Kidney capillary endothelial cell (primary cell): ENCODE measurements at places on chromosomes 5 and 9.

DNA sequence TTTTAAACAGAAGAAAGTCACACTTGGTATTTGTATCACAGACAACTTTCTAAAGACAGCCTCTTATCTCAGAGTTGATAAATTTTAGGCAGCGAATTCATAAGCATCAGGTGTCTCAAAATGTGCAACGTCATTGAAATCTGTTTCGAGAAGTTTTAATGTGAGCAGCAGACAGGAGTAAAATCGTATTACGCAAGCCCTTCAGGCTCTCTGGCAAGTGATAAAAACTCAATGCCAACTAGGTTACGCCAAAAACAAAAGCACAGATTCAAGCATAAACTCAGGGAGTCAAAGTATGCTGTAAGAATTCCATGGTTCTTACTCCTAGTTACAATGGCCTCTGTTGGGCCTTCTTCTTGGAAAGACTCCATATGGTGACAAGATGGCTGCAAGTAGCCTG, 244.7 kb downstream of the SEMA5A start:
- DNase-seq, result no peak

DNA sequence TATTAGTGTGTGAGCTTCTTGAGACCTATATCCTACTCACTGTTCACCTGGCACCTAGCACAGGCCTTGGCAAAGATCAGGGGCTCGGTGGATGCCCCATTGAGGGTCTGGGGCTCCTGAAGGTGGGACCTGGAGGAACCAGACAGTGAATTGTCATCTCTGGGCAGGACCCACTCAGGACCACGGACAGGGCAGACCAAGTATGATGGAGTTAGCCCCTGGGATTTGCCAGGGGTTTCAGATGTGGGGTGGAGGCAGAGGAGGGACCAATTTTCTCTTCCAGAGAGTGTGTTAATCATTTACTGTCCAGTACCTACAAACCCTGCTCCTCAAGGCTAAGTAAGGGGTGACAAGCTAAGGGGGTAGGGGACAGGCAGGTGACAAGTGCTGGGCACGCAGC, 29.3 kb upstream of the TBC1D2 start:
- no peak for DNase-seq

GRCh38 chr5:109319351-109319750, 90.4 kb downstream of the PJA2 start:
- DNase-seq, result no peak

DNA sequence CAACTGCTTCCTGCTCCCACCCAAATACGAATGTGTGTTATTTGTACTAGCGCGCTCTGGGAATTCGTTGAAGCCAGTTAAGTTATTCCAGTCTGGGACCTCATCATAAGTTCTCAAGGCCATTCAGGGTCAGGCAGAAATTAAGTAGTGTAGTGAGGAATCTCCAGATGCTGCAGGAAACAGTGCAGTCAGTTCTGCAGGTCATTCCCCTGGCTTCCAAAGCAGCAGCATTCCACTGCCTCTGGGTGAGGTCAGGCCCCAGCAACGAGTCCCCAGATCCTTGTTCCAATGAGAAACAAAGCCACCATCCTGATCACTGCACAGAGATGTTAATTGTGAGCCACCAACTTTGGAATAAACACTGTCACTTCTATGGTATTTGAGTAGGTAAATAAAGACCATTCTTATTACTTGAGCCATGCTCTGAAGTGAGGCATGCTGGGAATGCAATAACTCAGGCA, 33.1 kb downstream of the SVEP1 start:
- DNase-seq, result no peak

DNA sequence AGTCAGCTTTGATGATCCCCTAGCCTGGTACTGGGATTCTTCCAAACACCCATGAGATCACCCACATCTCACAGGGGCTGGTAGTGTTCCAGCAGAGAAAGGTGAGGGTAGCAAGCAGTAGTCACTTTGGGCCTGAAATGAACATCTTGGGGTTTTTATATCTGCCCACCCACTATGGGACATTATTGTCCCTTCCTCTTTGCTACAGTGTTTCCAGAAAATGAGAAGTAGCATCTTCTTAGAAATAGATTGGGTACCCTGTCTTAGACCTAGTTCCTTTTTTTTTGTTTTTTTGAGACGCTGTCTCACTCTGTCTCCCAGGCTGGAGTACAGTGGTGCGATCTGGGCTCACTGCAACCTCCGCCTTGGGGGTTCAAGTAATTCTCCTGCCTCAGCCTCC, 249.2 kb upstream of the ANKRD55 start:
- no peak for DNase-seq

- no peak for DNase-seq
Observed at GRCh38 chr5:40911266-40911665, 2.0 kb downstream of the C7 start.

GRCh38 chr9:37146410-37146809, 26.0 kb downstream of the ZCCHC7 start:
- no peak for DNase-seq

- DNase-seq, result no peak
Observed at GRCh38 chr9:13524245-13524644, 244.8 kb upstream of the MPDZ start.

DNA sequence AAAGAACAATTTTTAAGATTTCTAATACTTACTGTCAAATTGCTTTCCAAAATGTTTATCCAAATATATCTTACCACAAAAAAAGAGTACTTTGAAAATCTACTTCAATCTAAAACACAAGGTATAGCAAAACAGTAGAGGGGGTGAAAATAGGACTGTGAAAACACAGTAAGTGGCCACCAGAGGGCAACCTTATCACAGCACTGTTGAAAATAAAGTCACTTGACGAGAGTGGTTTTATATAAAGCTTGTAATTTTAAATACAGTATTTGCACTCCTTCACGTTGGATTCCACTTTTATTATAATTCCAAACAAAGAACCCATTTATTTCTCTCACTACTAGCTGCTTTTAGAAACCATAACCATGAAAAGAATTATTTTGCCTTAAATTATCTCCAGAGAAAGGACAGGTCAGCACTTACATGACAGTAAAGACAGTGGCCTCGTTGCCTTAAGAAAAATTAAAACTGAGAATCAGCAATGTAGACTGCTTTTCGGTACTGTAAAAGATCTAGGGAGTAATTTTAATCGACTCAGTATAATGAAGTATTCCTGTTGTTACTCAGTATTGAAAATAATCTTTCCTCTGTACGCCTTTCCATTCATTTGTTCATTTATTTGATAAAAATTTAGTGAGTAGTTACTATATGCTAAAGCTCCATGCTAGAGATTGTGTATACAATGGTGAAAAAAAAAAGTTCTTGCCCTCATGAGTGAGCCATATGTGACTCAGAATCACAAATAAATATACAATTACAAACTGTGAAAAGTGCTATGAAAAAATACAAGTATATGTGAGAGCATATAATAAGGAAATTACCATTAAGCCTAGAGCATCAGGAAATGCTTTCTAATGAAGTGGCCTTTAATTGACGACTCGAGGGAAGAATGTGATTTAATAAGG, 40.0 kb upstream of the CDK5RAP2 start:
- peak; percentile 62 for DNase-seq

- no peak for DNase-seq
Observed at GRCh38 chr5:120239086-120239485, 225.0 kb upstream of the PRR16 start.

DNA sequence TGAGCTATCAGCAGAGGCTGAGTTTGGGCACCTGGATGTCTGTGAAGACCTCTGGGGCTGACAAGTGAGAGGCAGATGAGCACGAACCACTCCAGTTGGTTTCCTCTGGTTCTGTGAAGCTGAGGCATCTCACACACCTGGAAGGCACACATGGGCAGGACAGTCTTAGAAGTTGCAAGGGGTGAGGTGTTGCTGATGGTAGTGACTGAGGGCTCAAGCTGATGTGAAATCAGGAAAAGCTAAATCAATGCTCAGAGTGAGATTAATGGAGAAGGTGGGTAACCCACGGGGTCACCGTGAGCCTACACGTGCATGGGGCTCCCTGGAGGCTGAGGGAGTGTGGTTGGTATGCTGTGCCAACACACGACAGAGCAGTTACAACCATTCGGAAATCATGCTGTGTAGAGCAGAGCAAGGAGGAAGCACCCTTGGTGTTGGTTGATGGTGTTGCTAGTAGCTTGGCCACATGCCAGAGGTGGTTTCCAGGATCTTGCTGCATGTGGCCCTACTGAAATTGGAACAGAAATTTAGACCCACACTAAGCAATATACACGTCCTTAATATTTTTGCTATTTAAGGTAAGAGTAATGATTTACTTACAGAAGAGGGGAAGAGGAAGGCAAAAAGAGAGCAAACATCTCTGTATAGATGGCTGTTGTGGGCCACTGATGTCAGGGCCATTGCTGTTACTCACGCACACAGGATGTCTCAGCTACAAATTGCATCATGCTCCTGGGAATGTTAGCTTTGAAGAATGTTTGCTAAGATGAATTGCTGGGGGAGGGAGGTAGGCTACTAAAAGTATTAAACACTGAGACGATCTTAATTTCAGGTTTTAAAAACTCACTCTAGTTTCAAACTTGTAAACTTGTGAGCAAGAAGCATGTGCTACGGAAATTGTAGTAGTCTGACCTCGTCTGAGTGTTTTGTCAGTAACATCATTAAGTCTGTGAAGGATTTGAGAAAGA, 170.5 kb downstream of the ARHGEF28 start:
- peak; percentile 95 for DNase-seq

GRCh38 chr5:32261198-32261597, 51.5 kb downstream of the MTMR12 start:
- DNase-seq, result no peak

DNA sequence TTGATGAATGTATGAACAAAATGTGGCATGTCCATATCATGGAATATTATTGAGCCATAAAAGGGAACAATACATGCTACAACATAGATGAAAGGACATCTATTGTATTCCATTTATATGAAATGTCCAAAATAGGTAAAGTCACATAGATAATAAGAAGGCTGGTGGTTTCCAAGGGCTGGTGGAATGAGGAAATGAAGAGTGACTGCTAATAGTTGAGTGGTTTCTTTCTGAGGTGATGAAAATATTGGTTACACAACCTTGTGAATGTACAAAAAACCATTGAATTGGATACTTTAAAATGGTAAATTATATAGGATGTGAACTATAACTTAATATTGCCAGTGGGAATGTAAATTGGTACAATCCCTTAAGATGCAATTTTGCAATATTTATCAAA, 5.2 kb downstream of the ARSB start:
- no peak for DNase-seq

- DNase-seq, result no peak
Observed at GRCh38 chr5:61486476-61486875, 154.4 kb downstream of the ZSWIM6 start.

DNA sequence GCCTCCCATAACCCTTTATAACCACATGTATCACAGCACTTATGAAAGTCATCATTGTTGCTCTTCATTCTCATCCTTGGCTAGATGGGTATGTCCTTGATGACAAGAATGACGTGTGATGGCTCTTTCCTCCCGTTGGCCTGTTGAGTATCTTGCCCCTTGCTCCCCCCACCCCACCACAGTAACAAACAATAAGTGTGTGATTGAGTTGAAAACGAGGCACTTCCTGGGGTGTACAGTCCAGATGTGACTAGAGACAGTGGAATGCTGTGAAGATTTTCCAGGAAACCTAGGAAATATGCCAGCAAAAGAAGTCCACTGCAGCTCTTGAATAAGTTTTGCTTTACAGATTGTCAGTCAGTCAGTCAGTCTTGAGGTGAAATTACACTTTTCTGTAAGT, 262.5 kb downstream of the ELAVL2 start:
- peak; percentile 90 for DNase-seq

DNA sequence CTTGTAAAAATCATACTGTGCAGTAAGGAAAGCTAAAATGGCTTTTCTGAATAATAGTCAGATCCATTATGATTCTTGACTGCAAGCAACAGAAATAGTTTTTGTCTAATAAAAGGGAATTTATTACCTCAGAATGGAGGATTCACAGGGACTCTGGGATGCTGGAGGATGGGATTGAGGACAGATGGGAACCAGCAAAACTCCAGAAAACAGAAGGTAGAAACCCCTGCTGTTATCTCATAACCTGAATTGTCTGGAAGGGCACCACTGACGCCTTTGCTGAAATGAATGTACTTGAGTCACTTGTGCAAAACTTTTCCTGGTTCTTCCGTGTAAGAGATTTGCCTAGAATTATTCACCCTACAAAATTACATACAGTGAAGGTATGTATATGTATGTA, 58.6 kb upstream of the DMAC1 start:
- DNase-seq, result no peak

- DNase-seq, result no peak
Observed at GRCh38 chr9:131666029-131666428, 73.8 kb downstream of the RAPGEF1 start.

- DNase-seq, result no peak
Observed at GRCh38 chr5:56447232-56447631, 214.1 kb upstream of the ANKRD55 start.

DNA sequence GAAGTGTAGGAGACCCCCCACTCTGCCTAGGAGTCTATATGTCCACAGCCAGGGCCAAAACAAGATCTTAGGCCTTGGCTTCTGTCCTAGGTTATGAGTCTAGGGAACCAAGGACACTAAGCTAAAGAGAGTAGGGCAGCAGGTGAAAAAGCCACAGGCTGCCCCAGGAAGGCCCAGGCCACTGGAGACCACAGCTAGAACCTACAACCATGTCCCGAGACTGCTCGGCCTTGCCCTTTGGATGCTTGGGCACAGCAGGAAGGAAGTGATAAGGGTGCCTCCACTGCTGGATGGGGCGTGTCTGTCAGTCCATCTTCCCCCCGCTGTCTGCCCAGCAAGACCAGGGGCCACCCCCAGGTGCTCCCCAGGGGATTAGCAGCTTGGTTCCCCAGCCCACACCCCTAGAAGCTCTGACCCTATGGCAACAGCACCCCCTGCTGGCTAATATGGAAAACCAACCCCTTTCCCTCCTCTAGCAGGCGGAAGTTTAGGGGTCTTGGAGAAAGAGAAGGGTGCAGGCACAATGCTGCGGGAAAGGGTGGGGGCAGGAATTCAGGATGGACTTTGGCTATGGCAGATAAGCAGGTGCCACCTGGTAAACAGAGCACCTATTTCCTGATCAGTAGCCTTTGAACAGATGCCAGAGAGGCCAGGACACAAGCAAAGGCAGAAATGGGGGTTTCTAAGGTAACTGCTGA, 10.5 kb upstream of the IRF1 start:
- peak; percentile 66 for DNase-seq

- no peak for DNase-seq
Observed at GRCh38 chr5:68749631-68750030, 344.2 kb upstream of the SLC30A5 start.

- peak; percentile 36 for DNase-seq
Observed at GRCh38 chr5:124906339-124907097, 160.1 kb upstream of the ZNF608 start.

GRCh38 chr5:99045871-99046270, 117.1 kb upstream of the CHD1 start:
- DNase-seq, result no peak

DNA sequence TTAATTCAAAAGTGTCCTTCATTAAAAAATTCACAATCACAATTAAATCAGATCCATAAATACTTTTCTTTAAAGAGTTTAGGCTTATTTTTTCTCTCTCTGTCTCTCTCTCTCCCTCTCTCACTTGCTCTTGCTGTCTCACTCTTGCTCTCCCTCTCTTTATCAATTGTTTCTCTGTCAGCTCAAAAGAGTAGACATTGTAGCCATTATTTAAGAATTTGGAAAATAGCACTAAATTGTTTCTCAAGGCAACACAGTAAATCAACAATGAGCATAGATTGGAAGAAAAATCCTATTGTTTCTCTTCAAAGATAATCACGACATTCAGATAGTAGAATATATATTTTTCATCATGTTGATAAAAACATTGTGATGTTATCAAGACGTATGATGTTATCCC, 1114.0 kb downstream of the PTPRD start:
- DNase-seq, result no peak
